ENCODE measurements at places on chromosomes 2 and 18.

DNA sequence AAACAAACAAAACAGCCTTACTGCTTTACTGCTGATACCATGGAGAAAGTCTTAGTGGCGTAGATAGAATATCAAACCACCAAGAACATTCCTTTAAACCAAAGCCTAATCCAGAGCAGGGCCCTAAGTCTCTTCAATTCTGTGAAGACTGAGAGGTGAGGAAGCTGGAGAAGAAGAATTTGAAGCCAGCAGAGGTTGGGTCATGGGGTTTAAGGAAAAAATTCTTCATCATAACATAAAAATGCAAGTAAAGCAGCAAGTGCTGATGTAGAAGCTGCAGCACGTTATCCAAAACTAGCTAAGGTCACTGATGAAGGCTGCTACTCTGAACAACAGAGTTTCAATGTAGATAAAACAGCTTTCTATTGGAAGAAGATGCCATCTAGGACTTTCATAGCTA, 77.1 kb downstream of the MTA3 start:
- DNase-seq: no peak

GRCh38 chr2:217208867-217209266, 349.0 kb upstream of the TNP1 start:
- DNase-seq: no peak

DNA sequence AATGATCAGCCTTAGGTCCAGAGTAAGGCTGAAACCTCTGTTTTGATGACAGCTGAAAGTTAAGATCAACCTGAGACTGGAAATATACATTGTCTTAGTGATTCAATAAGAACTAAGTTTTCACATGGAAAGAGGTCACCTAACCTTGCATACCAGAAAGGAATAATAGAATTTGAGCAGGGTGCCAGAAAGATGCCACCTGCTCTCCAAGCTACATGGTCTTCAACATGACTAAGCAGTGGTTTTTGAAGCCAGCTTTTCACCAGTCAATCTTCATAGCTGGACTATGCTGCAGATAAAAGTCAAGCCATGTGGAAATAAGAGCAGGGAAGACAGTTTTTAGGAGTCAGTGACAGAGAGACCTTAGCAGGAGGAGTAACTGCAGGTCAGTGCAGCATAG, 589.4 kb upstream of the SYT4 start:
- DNase-seq: no peak

DNA sequence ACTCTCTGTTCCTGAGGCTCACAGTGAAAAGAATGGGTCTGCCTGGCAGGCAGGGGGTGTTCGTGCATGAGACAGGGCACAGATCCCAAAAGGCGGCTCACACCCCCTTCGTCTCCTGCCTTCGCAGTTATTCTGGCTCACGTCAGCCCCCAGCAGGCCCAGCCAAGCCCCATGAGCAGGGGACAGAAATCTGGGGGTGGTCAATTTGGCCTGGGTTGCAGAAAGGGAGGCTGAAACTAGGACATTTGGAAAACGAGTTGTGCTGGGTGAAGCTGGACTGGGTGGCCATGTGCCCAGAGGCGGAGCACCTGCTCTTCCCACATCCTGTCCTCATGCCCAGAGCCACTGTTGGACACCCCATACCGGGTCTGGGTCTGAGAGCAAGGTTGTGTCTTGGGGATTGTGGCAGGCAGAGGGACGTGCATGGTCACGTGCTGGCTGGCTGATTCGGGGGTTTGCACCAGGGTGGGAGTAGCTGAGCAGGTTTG, 99.0 kb upstream of the MCFD2 start:
- DNase-seq: no peak

- no peak for DNase-seq
Measured at GRCh38 chr2:237156857-237157779, 71.4 kb downstream of the COPS8 start.

- no peak for DNase-seq
Measured at GRCh38 chr2:165698444-165698884, 95.6 kb downstream of the GALNT3 start.

DNA sequence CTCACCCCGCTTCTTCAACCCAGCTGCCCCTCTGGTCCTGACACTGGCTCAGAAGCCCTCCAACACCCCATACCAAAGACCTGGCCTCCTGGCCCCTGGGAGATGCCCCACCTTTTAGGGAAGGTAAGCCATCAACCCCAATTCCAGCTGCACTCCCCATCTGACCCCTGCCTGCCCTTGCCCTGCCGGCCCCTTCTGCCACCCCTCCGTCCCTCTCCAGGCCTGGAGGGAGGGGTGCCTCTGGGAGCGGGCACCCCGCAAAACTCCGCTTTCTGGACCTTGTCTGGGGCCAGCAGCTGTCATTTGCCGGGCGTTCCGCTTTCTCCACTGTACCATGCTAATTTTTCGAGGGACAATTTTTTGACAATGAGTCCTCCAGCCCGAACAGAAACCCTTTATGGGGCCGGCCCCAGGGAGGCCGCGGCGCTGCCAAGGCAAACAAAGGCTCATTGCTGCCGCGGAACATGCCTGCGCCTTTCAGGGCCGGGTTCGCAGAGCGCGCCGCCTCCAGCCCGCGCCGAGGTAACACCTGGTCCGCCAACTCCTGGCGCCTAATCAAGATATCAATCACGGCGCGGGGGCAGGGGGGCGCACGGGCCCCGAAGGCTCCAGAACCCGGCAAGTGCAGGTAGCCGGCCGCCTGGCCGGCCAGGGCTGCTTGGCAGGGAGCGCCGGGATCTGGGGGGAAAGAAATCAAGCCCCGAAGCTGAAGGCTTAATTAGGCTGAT, 96.0 kb downstream of the INHBB start:
- peak; percentile 5 for DNase-seq

DNA sequence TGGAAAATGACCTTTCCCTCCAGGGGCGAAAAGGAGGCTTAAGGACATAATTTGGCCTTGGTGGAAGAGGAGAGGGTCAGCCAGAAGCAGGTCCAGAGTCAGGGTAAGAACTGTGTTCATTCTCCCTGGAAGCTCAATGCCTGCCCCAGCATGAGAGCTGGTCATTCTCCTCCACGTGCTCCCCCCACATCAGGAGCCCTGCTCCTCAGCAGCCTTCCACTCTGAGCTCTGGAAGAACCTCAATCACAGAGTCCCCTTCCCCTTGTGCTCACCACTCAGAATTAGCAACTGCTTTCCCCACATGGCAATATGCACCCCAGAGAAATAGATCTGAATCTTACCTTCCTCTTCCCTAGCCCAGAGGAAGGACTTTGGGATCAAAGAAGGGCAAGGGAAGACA, 115.4 kb downstream of the TMEM200C start:
- DNase-seq: no peak

DNA sequence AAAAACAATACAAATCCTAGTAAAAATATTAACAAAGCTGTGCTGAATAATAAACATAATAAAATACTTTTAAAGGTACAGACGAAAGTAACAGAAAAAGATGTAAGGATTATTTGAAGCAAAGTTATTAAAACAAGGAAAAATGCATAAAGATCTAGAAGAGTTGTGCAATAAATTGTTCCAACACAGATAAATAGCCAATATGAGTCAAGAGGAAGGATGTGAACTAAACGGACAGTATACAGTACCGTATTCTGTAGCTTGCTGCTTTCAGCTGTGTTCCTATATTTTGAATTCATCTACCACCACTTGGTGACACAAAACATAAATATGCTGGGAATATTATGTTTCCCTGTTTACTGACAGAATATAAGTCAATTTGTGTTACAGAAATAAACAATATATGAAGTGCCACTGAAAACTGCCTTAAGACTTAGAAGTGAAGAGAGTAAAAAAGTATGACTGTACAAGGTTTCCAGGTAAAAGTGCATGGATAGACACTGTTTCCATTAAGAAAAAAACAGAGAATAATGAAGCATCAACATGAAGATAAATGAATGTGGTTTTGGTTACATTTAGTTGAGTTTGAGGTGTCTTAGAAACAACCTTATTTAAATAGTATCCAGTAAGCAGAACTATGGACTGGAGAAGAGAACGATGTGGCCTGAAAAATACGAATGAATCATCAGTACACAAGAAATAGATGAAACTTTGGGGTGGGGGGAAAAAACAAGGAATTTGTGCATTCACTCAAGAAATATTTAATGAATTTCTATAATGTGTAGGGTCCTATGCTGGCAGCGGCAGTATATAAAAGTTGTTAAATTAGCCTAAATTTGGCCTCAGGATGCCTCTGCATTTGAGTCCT, 13.1 kb downstream of the PPP3R1 start:
- DNase-seq: no peak

GRCh38 chr2:97067279-97068004, 27.2 kb downstream of the FAHD2B start:
- DNase-seq: no peak

- no peak for DNase-seq
Measured at GRCh38 chr2:208266553-208266893, 468 bp downstream of the PIKFYVE start.

GRCh38 chr18:70250781-70251180, 38.1 kb upstream of the SOCS6 start:
- no peak for DNase-seq

GRCh38 chr2:238489896-238490295, 63.2 kb downstream of the ASB1 start:
- DNase-seq: no peak

DNA sequence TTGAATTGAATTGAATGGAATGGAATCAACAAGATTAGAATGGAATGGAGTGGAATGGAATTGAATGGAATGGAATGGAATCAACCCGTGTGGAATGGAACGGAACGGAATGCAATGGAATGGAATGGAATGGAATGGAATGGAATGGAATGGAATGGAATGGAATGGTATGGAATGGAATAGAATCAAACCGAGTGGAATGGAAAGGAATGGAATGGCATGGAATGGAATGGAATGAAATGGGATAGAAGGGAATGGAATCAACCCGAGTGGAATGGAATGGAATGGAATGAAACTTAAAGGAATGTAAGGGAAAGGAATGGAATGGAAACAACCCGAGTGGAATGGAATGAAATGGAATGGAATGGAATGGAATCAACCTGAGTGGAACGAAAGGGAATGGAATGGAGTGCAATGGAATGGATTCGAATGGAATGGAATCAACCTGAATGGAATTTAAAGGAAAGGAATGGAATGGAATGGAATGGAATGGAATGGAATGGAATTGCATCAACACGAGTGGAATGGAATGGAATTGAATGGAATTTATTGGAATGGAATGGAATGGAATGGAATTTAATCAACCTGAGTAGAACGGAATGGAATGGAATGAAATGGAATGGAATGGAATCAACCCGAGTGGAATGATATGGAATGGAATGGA, 1146.6 kb downstream of the RPIA start:
- DNase-seq: no peak

DNA sequence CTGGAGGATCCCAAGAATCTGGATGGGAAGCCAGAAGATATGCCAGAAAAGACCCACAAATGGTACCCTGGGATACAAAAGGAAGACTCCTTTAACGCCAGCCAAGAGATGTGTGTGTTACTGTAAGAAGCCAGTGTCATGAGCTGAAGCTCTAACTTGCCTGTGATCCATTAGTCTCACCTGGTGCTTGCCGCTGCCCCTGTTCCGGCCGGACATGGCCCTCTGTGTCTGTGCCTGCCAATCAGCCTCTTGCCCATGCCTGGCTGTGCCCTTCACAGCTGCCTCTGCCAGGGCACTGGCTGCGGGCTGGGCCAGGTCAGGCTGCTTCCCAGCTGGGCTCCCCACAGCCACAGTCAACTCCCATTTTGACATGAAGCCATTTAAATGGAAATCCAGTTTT, 55.4 kb downstream of the POU3F3 start:
- DNase-seq: no peak

- no peak for DNase-seq
Measured at GRCh38 chr2:75853436-75853835, 142.7 kb upstream of the GCFC2 start.

DNA sequence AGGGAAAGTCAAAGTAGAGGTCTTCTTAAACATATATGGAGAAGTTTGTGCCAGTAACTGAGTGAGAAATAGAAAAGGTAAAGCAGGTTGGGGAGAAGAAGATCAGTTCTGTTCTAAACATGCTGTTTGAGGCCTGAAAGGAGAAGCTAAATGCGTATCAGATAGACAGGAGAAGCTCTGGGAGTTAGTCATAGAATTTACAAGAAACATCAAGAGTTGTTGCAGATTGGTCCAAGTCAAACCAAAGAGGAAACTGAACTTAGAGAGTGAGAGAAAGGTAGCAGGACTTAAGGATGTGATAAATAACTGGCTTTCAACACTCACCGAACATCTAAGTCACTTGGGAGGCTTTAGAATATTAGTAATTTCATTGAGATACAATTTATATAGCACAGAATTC, 29.2 kb upstream of the CERS6 start:
- no peak for DNase-seq

DNA sequence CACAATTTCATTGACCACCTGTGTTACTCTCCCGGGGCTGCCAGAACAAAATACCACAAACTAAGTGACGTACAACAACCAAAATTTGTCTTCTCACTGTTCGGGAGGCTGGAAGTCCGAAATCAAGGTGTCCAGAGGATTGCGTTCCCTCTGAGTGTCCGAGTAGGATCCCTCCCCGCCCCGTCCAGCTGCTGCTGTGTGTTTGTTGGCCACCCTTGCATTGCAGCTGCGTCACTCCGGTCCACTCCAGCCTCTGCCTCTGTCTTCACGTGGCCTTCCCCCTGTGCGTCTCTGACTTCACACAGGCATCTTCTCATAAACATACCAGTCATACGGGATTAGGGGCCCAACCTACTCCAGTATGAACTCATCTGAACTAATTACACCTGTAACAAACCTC, 251.8 kb upstream of the SMIM21 start:
- DNase-seq: no peak

DNA sequence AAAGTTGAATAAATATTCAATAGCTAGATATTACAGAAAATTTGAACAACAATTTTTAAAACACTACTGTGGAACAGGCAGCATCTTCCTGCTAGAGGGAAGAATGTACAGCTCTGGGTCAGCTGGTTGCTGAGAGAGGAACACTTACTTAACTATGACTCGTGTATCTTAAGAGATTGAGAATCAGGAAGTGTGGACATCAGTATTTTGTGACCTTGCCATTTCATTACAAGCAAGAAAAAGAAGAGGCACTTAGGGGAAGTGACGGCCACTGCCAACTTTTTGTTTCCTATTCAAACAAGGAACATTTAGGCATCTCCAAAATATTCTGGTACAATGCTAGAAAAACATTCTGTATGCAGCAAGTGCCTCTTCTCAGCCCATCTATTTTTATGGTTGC, 45.9 kb downstream of the ITPRID2 start:
- DNase-seq: no peak

DNA sequence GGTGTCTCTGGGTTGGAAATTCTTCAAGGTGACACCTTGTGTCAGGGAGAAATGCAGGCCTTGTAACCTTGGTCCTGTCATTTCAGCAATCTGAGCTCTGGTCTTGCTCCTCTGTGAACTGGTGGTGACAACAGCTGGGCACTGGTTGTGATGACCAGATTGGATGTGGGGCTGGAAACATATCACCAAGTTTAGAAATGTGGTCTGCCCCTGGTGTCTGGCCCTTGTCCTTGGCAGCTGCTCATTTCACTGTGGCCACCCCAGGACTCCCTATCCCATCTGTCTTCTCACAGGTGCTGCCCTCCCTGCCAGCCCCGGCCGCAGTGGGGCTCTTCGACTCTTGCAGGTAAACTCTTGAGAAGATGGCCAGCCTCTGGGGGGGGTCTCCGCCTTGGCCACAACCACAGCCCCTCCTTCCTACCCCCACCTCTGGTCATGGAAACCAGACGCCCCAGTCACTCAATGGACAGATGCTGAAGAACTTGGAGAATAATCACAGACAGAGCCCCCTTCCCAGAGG, 20.7 kb downstream of the SIX3 start:
- DNase-seq: no peak

GRCh38 chr2:189137519-189137918, 42.0 kb downstream of the COL5A2 start:
- DNase-seq: no peak

Data from stimulated activated CD4-positive, alpha-beta T cell treated with anti-CD3 and anti-CD28 coated beads, TNF-alpha, amount 100 ng/mL, for 24 hours (primary cell).